Spinal cord (tissue), 10 donors: ENCODE measurements at places on chromosomes 6 and 20.
A peak's percentile ranks its signal among the peaks of the same experiment; 100 is the strongest.

DNA sequence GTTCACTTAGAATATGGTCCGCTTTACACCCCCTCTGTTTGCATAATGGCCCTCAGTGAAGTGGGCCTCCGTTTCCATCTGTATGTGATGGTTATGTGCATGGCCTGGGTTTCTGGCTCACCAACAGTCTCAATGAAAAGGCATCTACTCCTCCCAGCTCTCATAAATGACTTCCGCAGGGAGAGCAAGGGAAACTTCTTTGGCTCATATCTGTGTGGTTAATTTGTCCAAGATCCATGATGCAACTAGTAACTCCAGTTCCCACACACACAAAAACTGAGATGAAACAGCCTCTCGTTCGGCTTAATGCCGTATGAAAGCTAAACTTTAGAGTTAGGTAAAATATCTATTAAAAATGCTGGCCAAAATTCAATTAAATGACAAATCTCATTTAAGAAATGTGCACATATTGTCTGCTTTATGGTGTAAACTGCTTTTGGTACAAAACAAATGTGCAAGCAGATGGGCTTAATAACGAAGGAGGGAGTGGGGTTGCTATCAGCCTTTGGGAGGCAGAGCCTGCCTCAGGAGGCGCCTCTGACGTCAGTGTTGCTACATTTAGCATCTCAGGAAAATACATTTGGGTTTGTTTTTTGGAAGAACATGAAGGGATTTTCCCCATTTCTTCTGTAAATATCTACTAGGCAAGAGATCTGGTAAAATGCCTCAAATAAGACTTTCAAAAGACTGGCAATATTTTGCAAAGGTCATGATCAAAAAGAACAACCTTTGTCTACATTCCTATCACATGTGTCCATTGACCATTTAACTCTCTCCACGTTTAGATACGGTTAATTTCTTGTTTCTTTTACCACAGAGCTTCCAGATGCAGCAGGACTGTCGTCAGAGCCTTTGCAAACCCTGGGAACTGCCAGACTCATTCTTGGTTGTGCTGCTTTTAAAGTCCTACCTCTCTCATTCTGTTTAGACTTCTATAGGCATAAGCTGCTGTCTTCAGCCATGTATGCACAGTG lies 96.8 kb downstream of the ARMC2 start:
- peak overlapping the region; percentile 89 for H3K27ac ChIP-seq
- H3K27me3 ChIP-seq: no peaks in the 10 kb centered on the region
- no peak overlapping the region for H3K4me3 ChIP-seq
- no peaks in the 10 kb centered on the region for H3K36me3 ChIP-seq
- DNase-seq: no peak

- H3K27ac ChIP-seq: no peak overlapping the region
- peaks cover 26% of the 10 kb centered on the region for H3K4me1 ChIP-seq
- no peaks in the 10 kb centered on the region for H3K36me3 ChIP-seq
- H3K4me3 ChIP-seq: no peak overlapping the region
- H3K27me3 ChIP-seq: peaks cover 56% of the 10 kb centered on the region
These were observed 7.4 kb upstream of the INSM1 start for GRCh38 chr20:20360464-20360863.

- H3K4me3 ChIP-seq: no peak overlapping the region
- peaks cover 23% of the 10 kb centered on the region for H3K27me3 ChIP-seq
- no peak for DNase-seq
- no peaks in the 10 kb centered on the region for H3K36me3 ChIP-seq
- H3K27ac ChIP-seq: no peak overlapping the region
These were observed 4.2 kb upstream of the EYA4 start for GRCh38 chr6:133236932-133237331.

DNA sequence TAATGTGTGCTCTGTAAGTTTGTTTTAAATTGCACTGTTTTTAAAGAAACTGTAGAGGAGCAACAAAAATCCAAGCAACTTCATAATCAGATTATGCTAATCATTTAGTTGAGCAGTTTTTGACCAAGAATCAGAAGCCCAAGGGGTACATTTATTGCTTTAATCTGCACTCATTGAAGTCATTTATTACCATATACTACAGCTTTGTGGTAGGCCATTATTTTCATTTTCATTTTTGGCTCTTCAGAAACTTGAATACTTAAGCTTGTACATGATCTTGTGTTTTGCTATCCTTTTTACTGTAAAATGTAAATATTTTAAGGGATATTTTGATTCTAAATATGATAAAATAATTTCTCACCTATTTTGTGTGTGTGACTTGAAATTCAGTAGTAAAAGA lies 78.5 kb downstream of the PHF3 start:
- H3K27ac ChIP-seq: no peak overlapping the region
- no peak overlapping the region for H3K4me3 ChIP-seq
- no peaks in the 10 kb centered on the region for H3K27me3 ChIP-seq
- H3K4me1 ChIP-seq: no peaks in the 10 kb centered on the region
- DNase-seq: no peak

DNA sequence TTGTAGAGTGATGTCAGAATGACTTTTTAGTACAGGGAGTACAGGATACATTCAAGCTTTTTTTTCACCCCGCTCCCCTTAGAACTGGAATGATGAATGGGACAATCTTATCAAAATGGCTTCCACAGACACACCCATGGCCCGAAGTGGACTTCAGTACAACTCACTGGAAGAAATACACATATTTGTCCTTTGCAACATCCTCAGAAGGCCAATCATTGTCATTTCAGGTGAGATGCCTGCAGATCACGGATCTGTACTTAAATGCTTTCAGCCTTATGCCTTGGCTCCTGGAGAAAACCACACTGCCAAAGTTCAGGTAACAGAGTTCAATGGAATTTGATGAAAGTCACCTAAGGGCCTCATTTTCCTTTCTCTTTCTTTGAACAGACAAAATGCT lies 8.5 kb downstream of the TNFAIP3 start:
- H3K4me1 ChIP-seq: peaks cover 9% of the 10 kb centered on the region
- no peak overlapping the region for H3K27ac ChIP-seq
- no peak for DNase-seq
- peaks cover 18% of the 10 kb centered on the region for H3K36me3 ChIP-seq
- H3K27me3 ChIP-seq: no peaks in the 10 kb centered on the region

DNA sequence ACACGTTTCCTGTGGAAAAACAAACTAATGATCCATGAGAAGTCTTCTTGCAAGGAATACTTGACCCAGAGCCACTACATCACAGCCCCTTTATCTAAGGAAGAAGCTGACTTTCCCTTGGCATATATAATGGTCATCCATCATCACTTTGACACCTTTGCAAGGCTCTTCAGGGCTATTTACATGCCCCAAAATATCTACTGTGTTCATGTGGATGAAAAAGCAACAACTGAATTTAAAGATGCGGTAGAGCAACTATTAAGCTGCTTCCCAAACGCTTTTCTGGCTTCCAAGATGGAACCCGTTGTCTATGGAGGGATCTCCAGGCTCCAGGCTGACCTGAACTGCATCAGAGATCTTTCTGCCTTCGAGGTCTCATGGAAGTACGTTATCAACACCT lies 35.4 kb downstream of the GCNT2 start:
- H3K36me3 ChIP-seq: no peaks in the 10 kb centered on the region
- H3K27me3 ChIP-seq: no peaks in the 10 kb centered on the region
- H3K4me3 ChIP-seq: peak overlapping the region; percentile 57
- peaks cover 22% of the 10 kb centered on the region for H3K4me1 ChIP-seq
- DNase-seq: no peak

DNA sequence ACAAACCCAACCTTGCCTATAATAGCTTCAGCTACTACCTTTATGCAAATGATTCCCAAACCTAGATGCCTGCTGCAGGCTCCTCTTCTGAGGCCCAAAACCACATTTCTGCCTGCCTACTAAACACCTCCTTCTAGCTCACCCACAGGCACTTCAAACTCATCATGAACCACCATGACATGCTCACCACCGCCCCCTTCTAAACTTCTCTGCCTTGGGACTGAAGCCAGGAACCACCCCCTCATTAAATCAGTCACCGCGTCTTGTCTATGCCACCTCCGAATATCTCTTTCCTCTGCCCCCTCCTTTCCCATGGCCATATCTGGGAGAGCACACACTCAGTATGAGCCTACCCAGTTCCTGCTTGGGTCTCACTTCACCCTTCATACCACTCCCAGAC lies 101.2 kb downstream of the SNAP25 start:
- no peak for DNase-seq
- H3K4me3 ChIP-seq: no peak overlapping the region
- no peak overlapping the region for H3K27ac ChIP-seq
- H3K36me3 ChIP-seq: no peaks in the 10 kb centered on the region

DNA sequence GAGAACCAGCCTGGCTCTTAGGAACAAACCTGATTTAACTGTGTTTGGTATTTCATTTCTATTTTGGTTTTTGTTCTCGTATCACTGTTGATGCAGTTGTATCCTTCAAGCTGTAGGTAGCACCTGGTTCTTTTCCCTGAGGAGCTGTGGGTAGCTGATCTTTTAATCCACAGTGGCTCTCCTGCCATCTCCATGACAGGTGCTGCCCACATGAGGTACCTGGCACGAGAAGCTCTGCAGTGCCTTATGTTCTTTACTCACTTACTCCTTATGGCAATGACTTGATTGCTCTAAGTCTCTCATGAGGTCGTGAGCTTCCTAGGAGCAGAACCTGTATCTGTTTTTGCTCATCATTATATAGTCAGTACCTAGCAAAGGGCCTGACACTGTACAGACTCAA lies 74.3 kb upstream of the EMILIN3 start:
- H3K4me1 ChIP-seq: no peaks in the 10 kb centered on the region
- no peak for DNase-seq
- H3K36me3 ChIP-seq: peaks cover 32% of the 10 kb centered on the region
- H3K27me3 ChIP-seq: no peaks in the 10 kb centered on the region
- no peak overlapping the region for H3K27ac ChIP-seq
- H3K4me3 ChIP-seq: no peak overlapping the region

DNA sequence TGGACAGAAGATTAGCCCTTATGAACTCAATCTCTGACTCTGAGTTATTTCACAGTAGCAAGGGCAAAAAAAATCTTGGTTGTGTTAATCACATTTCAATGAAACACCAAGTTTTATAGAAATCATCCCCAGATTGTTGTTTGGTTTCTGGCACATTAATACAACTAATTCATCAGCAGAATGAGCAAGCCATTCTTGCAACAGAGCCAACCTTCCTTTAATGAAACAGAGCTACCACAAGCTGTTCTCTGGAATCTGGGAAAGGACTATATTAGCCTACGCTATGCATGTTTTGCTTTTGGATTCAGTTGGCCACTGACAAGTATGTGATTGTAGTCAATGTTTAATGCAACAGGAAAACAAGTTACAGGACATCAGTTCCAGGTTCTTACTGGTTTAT lies 13.8 kb upstream of the POPDC3 start:
- no peak for DNase-seq
- H3K27ac ChIP-seq: no peak overlapping the region
- H3K27me3 ChIP-seq: no peaks in the 10 kb centered on the region
- no peak overlapping the region for H3K4me3 ChIP-seq
- H3K36me3 ChIP-seq: no peaks in the 10 kb centered on the region
- H3K4me1 ChIP-seq: no peaks in the 10 kb centered on the region

GRCh38 chr20:57265997-57266290 lies 497 bp downstream of the BMP7 start:
- H3K36me3 ChIP-seq: peaks cover 3% of the 10 kb centered on the region
- no peak for DNase-seq
- H3K4me3 ChIP-seq: peak overlapping the region; percentile 83
- H3K27ac ChIP-seq: peak overlapping the region; percentile 87
- H3K27me3 ChIP-seq: peaks cover 48% of the 10 kb centered on the region
- H3K4me1 ChIP-seq: peaks cover 69% of the 10 kb centered on the region

GRCh38 chr20:1619861-1620444 lies at the start of gene SIRPB1:
TSS of gene SIRPB1 (minus strand) at chr20:1620009. CDS start at chr20:1619944, 65 bp downstream.
- H3K27ac ChIP-seq: no peak within 1 kb of the TSS
- DNase-seq: no peak
- no peaks in the 10 kb centered on the region for H3K4me1 ChIP-seq
- H3K4me3 ChIP-seq: no peak within 1 kb of the TSS
- no peaks in the 10 kb centered on the region for H3K27me3 ChIP-seq

- peaks cover 4% of the 10 kb centered on the region for H3K36me3 ChIP-seq
- peaks cover 4% of the 10 kb centered on the region for H3K4me1 ChIP-seq
- peak; percentile 35 for DNase-seq
These were observed 45.6 kb upstream of the SPDEF start for GRCh38 chr6:34601706-34602105.

DNA sequence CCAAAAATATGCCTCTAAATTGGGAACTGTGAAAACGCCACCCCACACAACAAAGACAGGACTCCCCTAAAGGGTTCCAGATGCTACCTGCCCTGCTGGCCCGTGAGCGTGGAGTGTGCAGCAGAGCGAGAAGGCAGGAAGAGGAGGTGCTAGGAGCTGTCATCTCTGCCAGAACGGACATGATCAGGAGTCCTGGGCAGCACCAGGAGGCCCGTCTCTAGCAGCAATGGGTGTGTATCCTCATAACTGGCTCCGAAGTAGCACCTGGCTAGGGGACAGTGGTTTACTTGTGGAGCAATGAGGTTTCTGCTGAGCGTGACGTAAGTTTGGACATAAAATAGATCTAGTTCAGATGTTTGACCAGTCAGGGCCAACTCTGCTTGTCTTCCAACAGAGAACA lies 226.0 kb downstream of the CDH4 start:
- no peaks in the 10 kb centered on the region for H3K4me1 ChIP-seq
- no peak overlapping the region for H3K27ac ChIP-seq
- DNase-seq: no peak
- H3K27me3 ChIP-seq: no peaks in the 10 kb centered on the region
- no peaks in the 10 kb centered on the region for H3K36me3 ChIP-seq

DNA sequence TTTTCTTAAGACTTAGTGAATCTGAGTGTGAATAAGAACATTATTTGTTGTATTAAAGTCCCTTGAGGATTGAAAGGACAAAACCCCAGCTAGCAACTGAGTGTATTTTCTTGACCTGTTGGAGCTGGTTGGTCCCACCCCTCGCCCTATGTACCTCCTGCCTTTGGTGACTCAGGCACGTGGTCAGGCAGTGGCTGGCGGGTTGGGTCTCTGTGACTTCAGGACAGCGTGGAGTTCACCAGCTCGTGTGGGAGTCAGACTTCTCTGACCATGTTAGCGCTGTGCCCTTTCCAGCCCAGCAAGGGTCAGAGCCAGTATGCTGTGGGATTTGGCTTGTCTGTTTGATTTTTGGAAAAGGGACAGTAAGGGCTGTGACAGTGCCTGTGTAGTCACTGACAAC lies 93.7 kb downstream of the SSR1 start:
- peaks cover 17% of the 10 kb centered on the region for H3K4me1 ChIP-seq
- H3K27ac ChIP-seq: no peak overlapping the region
- DNase-seq: no peak

GRCh38 chr6:79077715-79078074 lies 359 bp downstream of the PHIP start:
- no peaks in the 10 kb centered on the region for H3K36me3 ChIP-seq
- no peaks in the 10 kb centered on the region for H3K4me1 ChIP-seq
- H3K27ac ChIP-seq: peak overlapping the region; percentile 99

GRCh38 chr6:55040102-55040848 lies 134.0 kb upstream of the HCRTR2 start:
- no peaks in the 10 kb centered on the region for H3K36me3 ChIP-seq
- H3K27ac ChIP-seq: no peak overlapping the region
- DNase-seq: no peak
- H3K27me3 ChIP-seq: no peaks in the 10 kb centered on the region
